ENCODE measurements at places on chromosomes 12 and 14.

GRCh38 chr12:30988646-30989286 is 62.2 kb downstream of the TSPAN11 start:
- peak; percentile 87 for DNase-seq

- no peak for DNase-seq
Observed at GRCh38 chr12:4819654-4820053, 90.1 kb upstream of the KCNA1 start.

GRCh38 chr12:30420561-30420960 is 275.1 kb downstream of the IPO8 start:
- no peak for DNase-seq

DNA sequence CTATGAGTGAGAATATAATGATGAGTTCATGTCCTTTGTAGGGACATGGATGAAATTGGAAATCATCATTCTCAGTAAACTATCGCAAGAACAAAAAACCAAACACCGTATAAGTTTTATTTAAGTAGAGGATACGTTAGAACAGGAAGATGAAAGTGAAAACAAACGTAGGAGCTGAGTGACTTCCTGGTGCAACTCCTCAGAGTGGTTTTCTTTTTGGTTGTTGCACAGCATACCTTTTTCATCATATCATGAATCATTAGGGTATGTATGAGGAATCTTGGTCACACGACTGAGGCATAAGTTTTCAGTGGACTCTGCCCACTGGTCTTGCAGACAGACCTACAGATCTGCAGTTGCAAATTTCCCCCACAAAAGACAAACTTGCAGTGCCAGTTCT is 199.0 kb downstream of the LRFN5 start:
- no peak for DNase-seq

- DNase-seq = no peak
Observed at GRCh38 chr14:28813810-28814209, 47.2 kb downstream of the FOXG1 start.

DNA sequence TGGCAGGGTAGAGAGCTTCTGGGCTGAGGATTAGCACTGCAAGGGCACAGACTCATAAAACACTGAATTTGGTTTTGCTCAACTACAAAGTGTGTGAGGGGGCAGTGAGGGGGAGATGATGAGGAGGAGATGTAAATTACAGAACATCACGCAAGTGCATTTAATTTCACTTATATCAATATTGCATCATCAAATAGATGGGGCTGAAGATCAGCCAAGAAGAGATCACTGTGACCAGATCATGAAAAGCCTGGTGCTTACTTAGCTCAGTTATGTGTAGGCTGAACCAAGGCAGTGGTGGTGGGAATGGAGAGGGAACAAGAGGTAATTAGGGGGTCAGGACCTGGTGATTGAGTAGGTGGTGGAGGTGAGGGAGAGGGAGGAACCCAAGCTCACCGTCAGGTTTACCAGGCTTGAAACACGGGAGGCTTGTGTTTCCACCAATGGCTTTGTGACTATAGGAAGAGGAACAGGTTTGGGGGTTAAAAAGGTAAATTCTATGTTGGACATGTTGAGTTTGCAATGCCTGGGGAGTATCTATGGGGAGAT is 11.3 kb downstream of the FOS start:
- DNase-seq = no peak

DNA sequence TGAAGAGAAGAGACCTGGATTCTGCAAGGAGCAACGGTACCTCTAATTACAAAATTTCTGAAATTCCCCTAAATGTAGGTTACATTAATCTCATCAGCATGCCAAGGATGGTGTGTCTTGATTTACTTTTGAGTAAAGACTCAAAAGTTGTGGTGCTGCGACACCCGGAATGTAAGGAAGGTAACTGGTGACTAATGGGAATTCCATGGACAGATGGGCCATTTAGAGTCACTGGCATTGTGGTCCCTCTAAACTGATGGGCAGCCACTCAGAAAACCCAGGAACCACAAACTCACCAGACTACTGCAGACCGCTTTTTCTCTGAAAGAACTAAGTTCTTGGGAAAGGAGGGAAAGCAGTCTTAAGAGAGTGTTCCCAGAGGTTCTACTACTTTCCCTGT is 32.8 kb downstream of the GRIN2B start:
- no peak for DNase-seq

GRCh38 chr12:31033681-31034080 is 40.0 kb upstream of the DDX11 start:
- no peak for DNase-seq

DNA sequence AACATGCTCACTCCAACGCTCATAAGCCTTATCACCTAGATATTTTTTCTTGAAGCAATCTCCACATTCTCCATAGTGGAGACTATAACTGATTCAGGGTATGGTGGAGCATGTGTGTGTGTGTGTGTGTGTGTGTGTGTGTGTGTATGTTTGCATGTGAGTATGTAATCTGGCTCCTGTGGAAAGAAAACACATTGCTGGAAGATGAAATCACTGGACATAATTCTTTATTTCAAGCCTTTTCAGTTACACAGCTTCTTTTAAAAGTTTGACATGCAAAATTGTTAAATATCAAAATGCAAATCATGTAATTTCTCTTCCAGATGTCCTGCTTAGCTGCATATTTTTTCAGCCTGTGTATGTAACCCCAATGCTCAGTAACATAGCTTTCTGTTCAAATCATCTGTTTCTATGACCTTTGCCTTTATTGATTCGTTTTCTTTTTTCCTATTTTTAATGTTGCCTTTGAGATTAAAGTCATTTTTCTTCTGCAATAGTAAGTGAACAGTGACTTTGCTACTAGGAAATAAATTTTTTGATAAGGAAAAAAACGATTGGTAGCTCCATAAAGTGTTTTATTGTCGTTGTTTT is 80.5 kb upstream of the BTG1 start:
- no peak for DNase-seq

DNA sequence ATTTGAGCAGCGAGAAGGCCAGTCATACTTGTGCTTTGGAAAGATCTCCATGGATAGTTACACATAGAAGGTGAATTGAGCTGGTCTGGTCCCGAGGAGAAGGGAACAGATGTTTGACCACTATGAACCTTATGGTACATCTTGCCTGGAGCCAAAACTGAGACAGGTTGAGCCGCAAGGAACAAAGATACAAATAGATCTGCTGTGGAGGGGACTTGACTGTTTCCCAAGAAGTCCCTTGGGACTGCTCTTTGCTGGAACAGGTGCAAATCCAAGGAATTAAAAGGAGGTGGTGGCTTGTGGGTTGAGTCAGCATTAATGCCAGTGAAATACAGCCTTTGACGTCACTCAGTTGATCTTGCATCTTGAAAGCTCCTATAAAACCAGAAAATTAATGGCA is 68.8 kb upstream of the PRIMA1 start:
- no peak for DNase-seq

DNA sequence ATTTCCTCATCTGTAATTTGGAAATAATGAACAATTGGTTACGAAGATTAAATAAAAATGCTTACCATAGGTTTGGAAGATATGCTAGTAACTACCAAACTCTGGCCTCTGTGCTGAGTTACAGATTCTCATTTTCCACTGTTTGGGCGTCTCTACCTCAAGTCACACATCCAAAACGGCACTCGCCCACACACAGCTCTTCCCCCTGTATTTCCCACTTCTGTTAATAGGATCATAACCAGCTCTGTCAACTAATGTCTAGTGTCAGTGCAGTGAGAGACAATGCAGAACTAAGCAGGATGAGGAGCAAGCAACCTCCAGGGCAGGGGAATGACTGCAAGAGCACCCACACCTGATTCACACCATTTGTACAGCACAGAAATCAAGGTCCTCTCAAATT is 10.9 kb upstream of the SYCP3 start:
- DNase-seq = no peak

DNA sequence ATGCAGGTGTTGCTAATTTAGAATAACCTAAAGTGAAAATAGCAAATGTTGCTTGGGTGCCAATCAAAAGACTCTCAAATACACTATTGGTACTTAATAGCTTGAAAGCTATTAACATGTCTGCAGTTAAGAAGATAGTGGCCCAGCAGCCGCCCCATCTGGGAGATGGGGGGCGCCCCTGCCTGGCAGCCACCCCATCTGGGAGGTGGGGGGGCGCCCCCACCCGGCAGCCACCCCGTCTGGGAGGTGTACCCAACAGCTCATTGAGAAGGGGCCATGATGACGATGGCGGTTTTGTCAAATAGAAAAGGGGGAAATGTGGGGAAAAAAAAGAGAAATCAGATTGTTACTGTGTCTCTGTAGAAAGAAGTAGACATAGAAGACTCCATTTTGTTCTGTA is 923.1 kb upstream of the MDGA2 start:
- no peak for DNase-seq

DNA sequence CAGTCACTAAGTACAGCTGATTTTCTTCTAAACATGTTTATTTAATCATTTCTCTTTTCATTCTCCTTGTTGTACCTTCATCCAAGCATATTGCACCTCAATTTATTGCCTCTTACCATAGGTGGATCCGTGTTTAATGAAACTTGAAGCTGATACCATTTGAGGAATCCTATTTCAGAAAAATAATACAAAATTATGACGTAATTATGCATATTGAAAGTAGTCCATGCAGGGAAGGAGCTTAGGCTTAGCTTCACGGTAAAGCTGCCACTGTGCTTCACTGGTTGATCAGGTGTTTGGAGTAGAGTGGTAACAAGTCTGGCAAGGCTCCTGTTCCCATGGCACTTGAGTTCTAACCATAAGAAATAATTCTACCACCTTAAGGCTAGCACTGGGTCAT is 61.0 kb upstream of the CLEC14A start:
- DNase-seq = no peak

- DNase-seq = no peak
Observed at GRCh38 chr14:93040982-93041381, 74.7 kb downstream of the ITPK1 start.

GRCh38 chr14:53958628-53959027 is 2.0 kb upstream of the BMP4 start:
- no peak for DNase-seq

- no peak for DNase-seq
Observed at GRCh38 chr12:29158115-29158763, 9.2 kb downstream of the FAR2 start.

DNA sequence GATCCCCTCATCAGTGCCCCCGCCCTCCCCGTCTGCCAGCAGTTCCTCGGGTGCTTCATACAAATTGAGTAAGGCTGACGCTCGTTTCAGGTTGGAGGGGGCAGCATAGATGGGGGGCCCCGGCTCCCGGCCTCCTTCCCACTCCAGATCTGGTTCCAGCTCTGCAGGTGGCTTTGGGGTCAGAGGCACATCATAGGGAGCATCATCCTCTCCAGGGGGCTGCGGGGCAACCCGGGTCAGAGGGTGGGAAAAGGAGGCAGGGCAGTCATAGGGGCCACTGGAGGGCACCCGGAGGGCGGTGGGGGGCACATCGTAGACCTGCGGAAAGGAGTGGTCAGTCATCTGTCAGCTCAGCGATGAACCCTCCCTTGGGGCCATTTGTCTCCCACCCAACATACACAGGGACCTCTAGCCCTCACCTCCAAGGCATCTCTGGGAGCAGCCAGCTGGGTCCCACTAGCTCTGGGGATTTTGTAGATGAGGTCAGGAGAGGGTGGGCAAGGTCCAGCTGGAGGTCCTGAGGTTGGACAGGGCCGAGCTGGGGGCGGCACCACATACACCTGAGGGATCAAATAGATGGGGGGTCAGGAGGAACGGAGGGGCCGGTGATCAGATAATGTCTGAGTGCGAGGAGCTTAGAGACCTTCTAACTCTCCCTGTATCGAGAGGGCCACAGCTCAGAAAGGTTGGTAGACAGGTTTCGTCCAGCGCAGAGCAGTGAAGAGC is 5.1 kb downstream of the EFS start:
- DNase-seq = no peak

- DNase-seq = no peak
Observed at GRCh38 chr12:40752011-40752410, 59.8 kb downstream of the CNTN1 start.

GRCh38 chr12:9132008-9132535 is 16.4 kb upstream of the A2M start:
- DNase-seq = no peak

DNA sequence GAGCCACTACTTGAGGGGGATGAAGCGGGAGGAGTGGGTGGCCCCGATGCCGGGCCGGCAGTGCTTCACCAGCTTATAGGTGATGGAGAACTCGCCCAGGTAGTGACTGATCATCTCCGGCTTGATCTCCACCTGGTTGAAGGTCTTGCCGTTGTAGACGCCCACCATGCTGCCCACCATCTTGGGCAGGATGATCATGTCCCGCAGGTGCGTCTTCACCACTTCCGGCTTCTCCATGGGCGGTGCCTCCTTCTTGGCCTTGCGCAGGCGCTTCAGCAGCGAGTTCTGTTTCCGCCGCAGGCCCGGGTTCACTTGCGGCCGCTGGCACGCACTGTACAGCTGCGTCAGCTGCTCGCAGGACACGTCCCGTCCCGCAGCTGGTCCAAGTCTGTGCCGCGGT is 3.4 kb downstream of the TIGAR start:
- DNase-seq = no peak

- DNase-seq = no peak
Observed at GRCh38 chr12:6285063-6285477, 25.4 kb upstream of the PLEKHG6 start.

- no peak for DNase-seq
Observed at GRCh38 chr12:128920468-128920867, 67.2 kb downstream of the GLT1D1 start.

DNA sequence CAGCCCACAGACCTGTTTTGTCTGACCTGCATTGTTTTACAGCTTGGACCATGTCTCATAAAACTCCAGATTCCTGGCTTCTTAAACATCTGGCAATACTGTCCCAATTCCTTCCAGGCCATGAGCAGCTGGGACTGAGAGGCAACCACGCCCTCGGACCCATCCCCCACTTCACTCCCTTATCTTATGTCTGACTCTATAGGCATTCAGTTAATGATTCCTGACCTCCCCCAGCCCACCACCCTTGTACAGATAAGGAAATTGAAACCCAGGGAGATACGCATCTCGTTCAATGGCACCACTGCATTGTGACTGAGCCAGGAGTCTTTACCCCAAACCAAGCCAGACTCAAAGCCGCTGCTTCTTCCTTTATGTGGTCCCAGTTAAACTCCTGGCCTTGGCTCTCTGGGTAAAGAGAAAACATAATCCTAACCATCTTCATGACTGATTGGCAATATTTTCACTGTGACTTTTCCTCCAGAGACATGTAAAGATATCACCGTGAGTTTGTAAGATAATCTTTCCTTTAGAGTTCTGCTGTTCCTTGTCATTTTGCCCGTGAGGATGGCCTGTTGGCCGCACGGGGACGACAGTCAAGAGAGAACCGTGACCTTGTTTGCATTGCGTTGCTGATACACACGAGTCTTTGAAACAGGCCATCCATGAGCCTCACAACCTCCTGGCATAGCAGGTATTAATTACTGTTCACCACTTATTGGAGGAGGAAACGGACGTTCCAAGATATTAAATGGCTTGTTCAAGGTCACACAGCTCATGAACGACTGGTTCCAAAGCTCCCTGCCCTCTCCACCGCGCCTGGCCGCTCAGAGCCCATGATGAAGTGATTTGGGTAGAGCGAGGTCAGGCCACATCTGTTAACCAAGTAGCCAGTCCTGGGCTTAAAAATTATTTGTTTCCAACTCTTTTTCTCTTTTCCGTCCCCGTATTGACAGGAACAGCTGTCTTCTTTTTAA is 39.4 kb downstream of the MAP1LC3B2 start:
- no peak for DNase-seq
